ENCODE measurements at places on chromosomes 13 and 19.
A peak's percentile ranks its signal among the peaks of the same experiment; 100 is the strongest.

GRCh38 chr13:59837101-59837500 is 326.6 kb downstream of the DIAPH3 start:
- DNase-seq: no peak

DNA sequence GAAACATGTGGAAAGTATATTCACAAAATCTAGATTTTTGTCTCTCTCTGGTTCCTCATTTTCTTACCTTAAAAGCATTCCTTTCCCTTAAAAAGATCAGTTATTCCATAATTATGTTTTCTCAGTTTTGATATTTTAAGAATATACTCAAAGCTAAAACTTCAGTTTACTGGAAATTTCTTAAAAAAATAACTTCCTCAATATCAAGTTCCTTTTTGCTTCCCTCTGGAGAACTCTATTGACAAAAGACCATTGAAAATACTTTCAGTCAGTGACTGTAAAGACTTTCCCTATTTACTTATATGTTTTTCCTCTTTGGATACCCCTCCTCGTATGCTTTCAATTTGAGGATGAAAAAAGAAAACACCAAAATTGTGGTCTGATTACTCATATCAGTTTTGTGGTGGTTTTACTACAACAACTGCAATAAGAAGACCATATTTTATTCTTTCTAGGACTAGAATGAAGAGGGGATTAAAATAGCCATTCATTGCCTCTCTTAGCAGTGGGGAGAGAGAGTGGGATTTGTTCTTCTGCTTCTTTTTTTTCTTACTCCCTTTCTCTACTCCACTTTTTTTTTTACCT is 113.2 kb downstream of the ESD start:
- DNase-seq: peak; percentile 66

GRCh38 chr13:100725472-100725871 is 50.9 kb upstream of the TMTC4 start:
- DNase-seq: no peak

- DNase-seq: no peak
Observed at GRCh38 chr19:54560881-54561385, 12.7 kb upstream of the LILRA2 start.

DNA sequence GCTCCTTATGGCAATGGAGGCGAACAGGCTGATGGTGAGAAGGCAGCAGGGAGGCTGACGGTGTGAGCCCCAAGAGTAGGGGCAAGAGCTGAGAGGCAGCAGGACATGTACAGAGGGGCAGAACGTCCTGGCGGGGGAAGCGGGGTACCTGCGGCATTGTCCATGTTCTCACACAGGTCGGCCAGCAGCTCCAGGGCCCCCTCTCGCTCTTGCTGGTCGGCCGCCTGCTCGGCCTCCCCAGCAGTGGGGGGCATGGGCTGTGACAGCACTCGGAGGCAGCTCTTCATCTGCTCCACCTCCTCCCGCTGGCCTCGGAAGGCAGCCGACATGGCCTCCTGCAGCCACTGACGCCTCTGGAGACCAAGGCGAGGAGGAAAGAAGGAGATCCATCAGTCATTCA is 2.4 kb downstream of the HSPBP1 start:
- DNase-seq: no peak

- DNase-seq: no peak
Observed at GRCh38 chr19:6725513-6726231, 5.2 kb upstream of the C3 start.

DNA sequence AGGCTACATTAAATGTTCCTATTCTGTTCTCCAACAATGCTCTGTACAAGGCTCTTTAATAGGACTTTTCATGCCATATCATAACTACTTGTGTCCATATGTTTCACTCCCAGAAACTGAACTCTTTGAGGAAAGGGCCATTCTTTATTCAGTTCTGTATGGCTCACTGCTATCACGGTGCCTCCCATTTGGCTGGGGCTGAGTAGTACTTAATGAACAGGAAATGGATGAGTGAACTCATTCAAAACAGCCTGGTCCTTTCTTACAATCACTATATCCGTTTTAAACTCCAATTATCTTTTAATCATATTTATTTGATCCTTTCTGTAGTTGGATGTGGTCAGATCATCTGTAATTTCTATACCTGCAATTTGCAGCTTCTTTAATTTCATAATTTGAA is 410.6 kb downstream of the TBC1D4 start:
- DNase-seq: no peak

- DNase-seq: no peak
Observed at GRCh38 chr19:33163481-33163880, 30.6 kb upstream of the LRP3 start.

DNA sequence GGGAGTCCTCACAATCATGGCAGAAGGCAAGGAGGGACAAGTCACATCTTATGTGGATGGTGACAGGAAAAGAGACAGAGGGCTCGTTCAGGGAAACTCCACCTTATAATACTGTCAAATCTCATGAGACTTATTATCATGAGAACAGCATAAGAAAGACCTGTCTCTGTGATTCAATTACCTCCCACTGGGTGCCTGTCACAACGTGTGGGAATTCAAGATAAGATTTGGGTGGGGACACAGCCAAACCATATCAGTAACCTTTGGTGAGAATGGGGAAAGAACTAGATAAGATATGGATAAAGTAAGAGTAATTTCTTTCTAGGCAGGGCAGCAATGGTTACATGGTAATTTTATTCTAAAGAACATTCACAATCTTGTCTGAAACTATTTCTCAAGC is 344.9 kb upstream of the KLF12 start:
- no peak for DNase-seq

DNA sequence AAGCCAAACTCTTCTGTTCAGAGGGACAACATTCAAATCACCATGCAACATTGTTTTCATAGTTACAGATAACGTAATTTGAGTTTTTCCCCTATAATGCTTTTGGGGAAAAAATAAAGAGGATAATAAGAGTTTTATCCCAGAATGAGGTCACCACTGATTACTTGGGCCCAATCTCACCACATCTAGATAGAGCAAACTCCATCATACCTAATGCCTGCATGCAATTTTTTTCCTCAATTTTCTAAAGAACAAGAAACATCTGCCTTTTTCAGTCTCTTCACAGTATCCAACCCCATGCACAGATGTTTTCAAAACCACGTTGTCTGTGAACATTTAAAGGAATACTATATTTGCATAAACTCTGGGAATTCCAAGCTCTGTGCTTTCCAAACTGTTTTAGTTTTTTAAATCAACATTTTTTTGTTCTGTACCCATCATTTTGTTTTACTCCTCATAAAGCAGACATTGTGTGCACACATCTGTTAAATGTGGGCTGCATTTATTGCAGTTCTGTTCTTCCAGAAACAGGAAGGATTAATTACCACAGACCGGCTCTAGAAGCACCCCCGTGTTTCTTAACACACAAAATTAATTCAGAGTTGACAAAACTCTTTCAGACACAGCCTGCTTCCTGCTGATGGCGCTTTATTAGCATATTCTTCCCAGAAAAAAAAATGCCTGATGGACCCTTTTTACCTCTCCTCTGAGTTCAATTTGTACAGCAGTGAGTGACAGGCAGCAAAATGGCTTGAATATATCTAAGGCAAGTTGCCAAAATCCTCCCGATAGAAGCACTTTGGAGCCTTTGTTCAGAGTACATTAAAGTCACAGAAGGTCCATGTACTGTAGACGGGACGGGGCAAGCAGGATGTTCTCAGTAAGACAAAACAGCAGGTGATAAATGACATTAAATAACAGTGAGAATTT is 1171.9 kb downstream of the EFNB2 start:
- no peak for DNase-seq

DNA sequence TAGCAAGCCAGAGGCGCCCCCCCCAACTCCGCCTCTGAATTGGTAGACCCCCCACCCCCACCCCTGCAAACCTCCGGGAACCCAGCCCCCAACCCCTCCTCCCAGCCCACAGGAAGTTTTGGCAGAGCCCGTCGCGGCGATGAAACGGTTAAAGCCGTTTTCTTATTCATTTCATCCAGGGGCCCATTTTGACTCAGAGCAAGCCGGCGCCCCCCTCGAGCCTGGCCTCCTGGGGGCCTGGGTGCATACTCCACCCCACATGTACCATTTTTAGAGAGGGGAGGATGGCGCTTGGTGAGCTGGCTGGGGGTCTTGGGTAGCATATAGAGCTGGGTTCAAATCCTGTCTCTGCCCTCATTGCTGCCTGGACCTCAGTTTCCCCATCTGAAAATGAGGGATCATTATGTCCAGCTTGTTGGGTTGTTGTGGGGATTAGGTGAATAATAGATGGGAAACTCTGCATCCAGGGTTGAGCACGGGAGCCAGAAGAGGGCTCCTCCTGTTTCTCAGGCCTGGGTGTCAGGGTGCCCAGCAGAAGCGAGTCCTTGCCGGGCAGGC is 7.9 kb upstream of the JUNB start:
- DNase-seq: no peak

- no peak for DNase-seq
Observed at GRCh38 chr19:4580961-4581665, 21.6 kb upstream of the SEMA6B start.

DNA sequence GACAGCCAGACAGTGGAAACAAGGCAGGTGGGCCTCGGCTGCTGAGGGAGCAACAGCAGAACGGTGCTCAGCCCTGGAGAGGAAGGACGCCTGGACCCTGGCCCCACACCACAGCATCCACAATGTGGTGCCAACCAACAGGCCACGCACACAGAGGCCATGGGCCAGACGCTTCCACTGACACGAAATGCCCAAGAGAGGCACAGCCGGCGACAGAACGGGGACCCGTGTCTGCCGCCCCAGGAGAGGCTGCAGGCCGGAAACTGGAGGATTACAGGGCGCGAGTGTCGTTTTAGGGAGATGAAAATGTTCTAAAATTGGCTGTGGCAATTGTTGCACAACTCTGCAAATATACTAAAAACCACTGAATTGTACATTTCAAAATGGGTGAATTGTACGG is 69.7 kb downstream of the RASA3 start:
- DNase-seq: no peak

DNA sequence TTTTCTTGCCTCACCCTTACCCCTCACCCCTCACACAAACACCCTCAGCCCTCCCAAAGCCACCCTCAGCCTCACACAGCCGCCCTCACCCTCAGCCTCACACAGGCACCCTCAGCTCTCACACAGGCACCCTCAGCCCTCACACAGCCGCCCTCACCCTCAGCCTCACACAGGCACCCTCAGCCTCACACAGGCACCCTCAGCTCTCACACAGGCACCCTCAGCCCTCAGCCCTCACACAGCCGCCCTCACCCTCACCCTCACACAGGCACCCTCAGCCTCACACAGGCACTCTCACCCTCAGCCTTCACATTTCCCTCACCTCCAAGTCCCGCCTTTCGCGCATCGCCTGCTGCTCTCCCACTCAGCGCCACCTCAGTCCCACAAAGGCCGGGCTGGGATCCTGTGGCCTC is 287 bp upstream of the ZSCAN22 start:
- DNase-seq: no peak

DNA sequence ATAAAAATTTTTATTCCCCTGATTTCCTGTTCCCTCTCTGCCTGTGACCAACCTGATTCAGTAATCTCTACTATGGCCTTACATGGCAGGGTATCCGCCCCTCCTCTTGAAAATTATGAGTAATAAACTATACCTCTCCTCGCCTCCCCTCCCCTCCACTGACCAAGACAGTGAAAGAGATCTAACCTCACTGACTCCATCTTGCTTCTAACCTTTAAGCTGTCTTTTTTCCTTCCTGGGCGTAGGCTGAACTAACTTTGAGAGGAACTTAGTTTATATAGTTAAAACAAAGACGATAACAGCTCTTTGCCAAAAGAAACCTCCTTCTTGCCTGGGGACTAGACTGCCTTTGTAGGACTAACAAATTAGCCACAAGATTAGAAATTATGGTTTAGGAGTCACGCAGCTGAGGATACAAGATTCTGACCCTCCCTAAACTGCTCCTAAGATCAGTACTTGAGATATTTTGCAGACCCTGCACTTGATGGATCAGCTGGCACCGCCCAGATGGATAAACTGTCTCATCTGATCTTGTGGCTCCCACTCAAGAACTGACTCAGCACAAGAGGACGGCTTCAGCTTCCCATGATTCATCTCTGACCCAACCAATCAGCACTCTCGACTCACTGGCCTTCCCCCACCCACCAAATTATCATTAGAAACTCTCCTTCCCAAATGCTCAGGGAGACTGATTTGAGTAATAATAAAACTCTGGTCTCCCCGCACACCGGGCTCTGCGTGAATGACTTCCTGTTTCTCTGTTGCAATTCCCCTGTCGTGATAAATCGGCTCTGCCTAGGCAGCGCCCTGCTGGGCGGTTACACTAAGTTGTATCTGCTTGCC is 187.1 kb downstream of the TDRD3 start:
- DNase-seq: peak; percentile 33

GRCh38 chr13:36910545-36910944 is 9.5 kb downstream of the SMAD9 start:
- DNase-seq: no peak

DNA sequence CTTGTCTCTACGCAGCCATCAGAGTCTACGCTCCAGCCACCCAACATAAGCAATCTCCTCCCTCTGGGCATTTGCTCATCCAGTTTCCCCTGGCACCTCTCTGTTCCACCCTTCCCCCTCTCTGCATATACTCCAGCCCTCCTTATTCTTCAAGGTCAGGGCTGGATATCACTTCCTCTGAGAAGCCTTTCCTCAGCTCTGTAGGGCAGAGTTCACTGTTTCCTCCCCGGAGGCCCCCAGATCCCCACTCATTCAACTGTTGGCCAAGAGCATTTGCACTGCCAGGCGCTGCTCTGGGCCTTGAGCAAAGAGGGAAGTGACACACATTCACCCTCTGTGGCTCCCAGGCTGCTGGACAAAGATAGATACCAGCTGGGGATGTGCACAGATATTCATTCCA is 3.3 kb downstream of the FCGRT start:
- no peak for DNase-seq

- no peak for DNase-seq
Observed at GRCh38 chr13:107254392-107254791, 686.5 kb upstream of the ARGLU1 start.

- DNase-seq: no peak
Observed at GRCh38 chr13:47869776-47870175, 131.3 kb downstream of the SUCLA2 start.

Measured in fibroblast of skin of left quadriceps (primary cell).